SJCRH30 (cell line): ENCODE measurements at places on chromosomes 2 and 18. TPM values are rescaled to one million over a fixed set of nuclear protein-coding genes. Genes with fewer than 3 reads are reported as not detected.

The UPP2 gene
- total RNA-seq = not detected in 2 replicates

The IL1R2 gene
- total RNA-seq = not detected in 2 replicates

The TMEM247 gene
- total RNA-seq = not detected in 2 replicates

The KCNE4 gene
- 0.02 TPM in 1 of 2 replicates, not detected in the other for total RNA-seq

The ACADL gene
- 1.2 and 1.6 TPM in 2 replicates for total RNA-seq

The NFU1 gene
- 58.7 and 70.5 TPM in 2 replicates for total RNA-seq

The REG1B gene
- total RNA-seq = not detected in 2 replicates

The CCDC141 gene
- total RNA-seq = 5.3 and 5.5 TPM in 2 replicates

The MEP1B gene
- not detected in 2 replicates for total RNA-seq

The SERPINB11 gene
- not detected in 2 replicates for total RNA-seq

The BOLL gene
- total RNA-seq = 0.38 and 0.51 TPM in 2 replicates

The HTR2B gene
- total RNA-seq = 0.15 and 0.32 TPM in 2 replicates

The GPR39 gene
- total RNA-seq = 0.16 TPM in 1 of 2 replicates, not detected in the other

The UGT1A9 gene
- not detected in 2 replicates for total RNA-seq

The TRAK2 gene
- total RNA-seq = 14.8 and 15.3 TPM in 2 replicates

The TMEFF2 gene
- total RNA-seq = 5.0 and 7.0 TPM in 2 replicates

- H3K4me3 ChIP-seq = no peak overlapping the region
- peaks cover 6% of the 10 kb centered on the region; the same call in 1 of the 2 replicates for H3K4me1 ChIP-seq
- no peaks in the 10 kb centered on the region for H3K27me3 ChIP-seq
These were observed 46.0 kb downstream of the ZNF516 start for GRCh38 chr18:76449111-76449453.

DNA sequence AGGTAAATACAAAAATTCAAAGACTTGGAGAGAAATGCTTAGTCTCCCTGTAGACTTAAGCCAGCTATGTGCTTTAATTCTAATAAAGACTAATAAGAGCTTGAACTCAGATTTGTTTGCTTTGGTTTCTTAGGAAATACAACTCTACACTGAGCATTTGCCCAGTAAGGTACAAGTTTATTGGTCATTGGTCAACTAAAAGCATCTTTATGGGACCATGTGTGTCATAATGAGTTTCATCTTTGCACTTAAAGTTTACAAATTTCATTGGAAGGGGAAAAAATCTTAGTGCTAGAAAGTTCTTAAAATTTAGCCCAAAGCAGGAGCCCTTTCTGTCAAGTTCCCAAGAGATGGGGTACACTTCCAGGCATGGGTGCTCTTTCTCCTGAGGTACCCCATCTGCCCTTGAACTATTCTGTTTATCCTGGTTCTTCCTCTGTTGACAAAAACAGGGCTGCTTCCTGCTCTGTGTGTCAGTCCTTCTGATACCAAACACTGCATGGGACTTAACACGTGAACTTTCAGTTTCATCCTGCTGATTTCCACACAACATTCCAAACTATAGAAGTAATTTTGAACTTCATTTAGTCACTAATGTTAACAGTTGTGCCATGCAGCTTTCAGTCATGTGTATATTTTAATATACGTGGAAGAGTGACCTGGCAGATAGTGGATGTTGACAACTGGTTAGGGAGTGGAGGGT lies 200.2 kb downstream of the TPGS2 start:
- H3K4me3 ChIP-seq = no peak overlapping the region
- DNase-seq = no peak
- H3K4me1 ChIP-seq = no peaks in the 10 kb centered on the region
- H3K27ac ChIP-seq = no peak overlapping the region
- H3K27me3 ChIP-seq = no peaks in the 10 kb centered on the region

DNA sequence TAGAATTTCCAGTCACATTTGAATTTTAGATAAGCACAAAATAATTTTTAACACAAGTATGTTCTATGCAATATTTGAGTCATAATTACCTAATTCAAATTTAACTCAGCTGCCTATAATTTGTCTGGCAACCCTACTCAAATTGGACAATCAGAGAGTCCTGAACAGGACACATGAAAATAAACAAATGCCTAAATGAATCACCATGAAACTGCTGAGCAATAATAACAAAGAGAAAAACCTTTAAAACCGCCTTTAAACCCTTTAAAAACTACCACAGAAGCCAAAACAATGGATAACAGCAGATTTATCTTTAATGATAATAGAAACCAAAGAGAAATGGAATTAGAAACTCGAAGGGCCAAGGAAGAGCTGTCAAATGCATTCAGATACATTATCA lies 39.5 kb downstream of the ARL4C start:
- 0 out of 2 replicates have a peak, but pooled peaks cover 3% of the 10 kb centered on the region for H3K27me3 ChIP-seq
- no peak for DNase-seq
- H3K36me3 ChIP-seq = no peaks in the 10 kb centered on the region
- no peak overlapping the region for H3K4me3 ChIP-seq
- no peaks in the 10 kb centered on the region for H3K4me1 ChIP-seq

- H3K27me3 ChIP-seq = no peaks in the 10 kb centered on the region
- no peak for DNase-seq
- H3K4me3 ChIP-seq = no peak overlapping the region
- H3K36me3 ChIP-seq = peaks cover 2% of the 10 kb centered on the region; the same call in 1 of the 2 replicates
- no peak overlapping the region for H3K27ac ChIP-seq
These were observed 2.9 kb downstream of the CHRND start for GRCh38 chr2:232528746-232529460.

DNA sequence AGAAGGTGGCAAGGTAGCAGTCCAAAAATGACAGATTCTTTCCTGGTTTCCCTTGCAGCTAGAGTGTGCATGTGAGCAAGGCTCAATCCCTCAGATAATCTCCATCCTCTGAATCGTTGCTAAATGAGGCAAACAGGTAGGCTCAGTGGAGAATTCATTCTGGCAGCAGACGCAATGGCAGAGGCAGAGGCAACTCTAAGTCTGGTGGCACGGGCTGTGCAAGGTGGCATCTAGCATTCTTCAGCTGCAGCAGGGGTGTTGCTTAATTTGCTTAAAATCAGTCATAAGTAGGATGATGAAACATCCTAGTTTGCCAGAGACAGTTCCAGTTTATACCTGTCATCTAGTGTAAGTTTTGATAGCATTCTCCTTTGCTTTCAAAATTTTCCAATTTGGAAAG lies 391.1 kb upstream of the MEX3C start:
- no peak overlapping the region for H3K27ac ChIP-seq
- DNase-seq = no peak
- H3K4me1 ChIP-seq = peaks cover 20% of the 10 kb centered on the region
- no peaks in the 10 kb centered on the region for H3K27me3 ChIP-seq

- no peak overlapping the region for H3K27ac ChIP-seq
- no peaks in the 10 kb centered on the region for H3K27me3 ChIP-seq
- no peak overlapping the region for H3K4me3 ChIP-seq
- H3K4me1 ChIP-seq = no peaks in the 10 kb centered on the region
- no peaks in the 10 kb centered on the region; the same call in 1 of the 2 replicates for H3K36me3 ChIP-seq
- DNase-seq = no peak
These were observed 206.1 kb downstream of the TWIST2 start for GRCh38 chr2:239053801-239054503.

GRCh38 chr2:75828826-75829225 lies 118.1 kb upstream of the GCFC2 start:
- no peak overlapping the region for H3K4me3 ChIP-seq
- no peaks in the 10 kb centered on the region for H3K4me1 ChIP-seq
- peaks cover 3% of the 10 kb centered on the region; the same call in 1 of the 2 replicates for H3K27me3 ChIP-seq
- H3K27ac ChIP-seq = no peak overlapping the region

GRCh38 chr2:40127146-40127545 lies 324.7 kb downstream of the SLC8A1 start:
- no peaks in the 10 kb centered on the region for H3K27me3 ChIP-seq
- DNase-seq = no peak
- H3K4me1 ChIP-seq = peaks cover 21% of the 10 kb centered on the region

DNA sequence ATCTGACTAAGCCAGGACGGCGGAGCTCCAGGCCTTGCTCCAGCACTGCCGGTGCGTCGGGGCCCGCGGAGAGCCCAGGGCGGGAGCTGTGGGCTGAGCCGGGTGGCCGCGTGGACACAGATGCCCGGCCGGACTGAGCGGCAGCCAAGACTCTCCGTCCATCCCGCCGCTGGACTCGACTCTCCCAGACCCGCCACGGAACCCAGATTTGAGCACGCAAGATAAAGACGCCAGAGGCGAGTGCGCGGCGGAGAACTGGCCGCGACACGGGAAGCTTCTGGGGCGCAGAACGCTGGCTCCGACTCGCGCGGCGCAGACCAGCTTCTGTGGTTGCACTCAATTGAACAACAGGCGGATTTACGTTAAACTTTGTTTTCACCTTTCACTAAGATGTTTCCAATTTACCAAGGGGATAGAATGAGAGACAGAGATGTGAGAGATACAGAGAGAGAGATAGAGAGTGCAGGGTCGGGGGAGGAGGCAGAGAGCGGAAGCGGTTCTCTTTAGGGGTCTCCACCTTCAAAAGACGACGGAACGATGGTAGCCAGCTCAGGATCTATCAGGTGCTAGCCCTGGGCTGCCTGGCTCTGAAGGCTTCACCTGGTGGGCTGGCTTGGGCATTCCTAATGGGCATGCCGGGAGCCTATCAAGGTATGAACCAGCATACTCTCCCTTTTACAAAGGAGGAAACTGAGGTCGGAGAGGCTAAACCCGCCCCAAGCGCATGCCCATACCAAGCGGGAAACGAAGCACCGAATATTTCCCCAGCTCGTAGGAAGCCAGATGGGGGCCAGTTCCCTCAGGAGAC lies 10.4 kb upstream of the EN1 start:
- H3K27me3 ChIP-seq = peaks cover 4% of the 10 kb centered on the region; the same call in 1 of the 2 replicates
- no peak for DNase-seq
- no peaks in the 10 kb centered on the region for H3K36me3 ChIP-seq
- H3K4me3 ChIP-seq = no peak overlapping the region

- H3K27ac ChIP-seq = no peak overlapping the region
- H3K4me1 ChIP-seq = no peaks in the 10 kb centered on the region; the same call in 1 of the 2 replicates
- H3K4me3 ChIP-seq = no peak overlapping the region
- peaks cover 6% of the 10 kb centered on the region; the same call in 1 of the 2 replicates for H3K27me3 ChIP-seq
- no peaks in the 10 kb centered on the region for H3K36me3 ChIP-seq
- no peak for DNase-seq
These were observed 130.6 kb downstream of the RAD51AP2 start for GRCh38 chr2:17387591-17387990.

DNA sequence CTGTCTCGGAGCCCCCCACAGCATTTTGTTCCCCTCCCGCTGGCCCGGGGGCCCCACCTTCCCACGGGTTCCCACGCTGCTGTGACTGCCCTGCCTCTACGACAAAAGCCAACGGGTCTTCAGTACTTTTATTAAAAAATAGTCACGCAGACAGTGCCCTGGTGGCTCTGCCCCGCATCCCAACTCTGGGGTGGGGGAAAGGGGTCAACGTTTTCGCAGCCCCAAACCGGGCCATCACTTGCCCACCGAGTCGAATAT lies 1.0 kb downstream of the UCN start:
- H3K36me3 ChIP-seq = peaks cover 4% of the 10 kb centered on the region; the same call in 1 of the 2 replicates
- no peaks in the 10 kb centered on the region; the same call in 1 of the 2 replicates for H3K4me1 ChIP-seq
- H3K4me3 ChIP-seq = no peak overlapping the region
- no peak for DNase-seq
- no peaks in the 10 kb centered on the region for H3K27me3 ChIP-seq
- H3K27ac ChIP-seq = no peak overlapping the region

GRCh38 chr2:223050188-223050587 lies 1.8 kb upstream of the KCNE4 start:
- no peak overlapping the region for H3K27ac ChIP-seq
- peaks cover under 1% of the 10 kb centered on the region; the same call in 1 of the 2 replicates for H3K27me3 ChIP-seq
- no peaks in the 10 kb centered on the region for H3K4me1 ChIP-seq
- no peak overlapping the region for H3K4me3 ChIP-seq
- no peaks in the 10 kb centered on the region for H3K36me3 ChIP-seq

- peaks cover 8% of the 10 kb centered on the region for H3K4me1 ChIP-seq
- H3K27ac ChIP-seq = no peak overlapping the region
- H3K27me3 ChIP-seq = no peaks in the 10 kb centered on the region
- H3K36me3 ChIP-seq = no peaks in the 10 kb centered on the region
- DNase-seq = no peak
These were observed 540.6 kb upstream of the GCFC2 start for GRCh38 chr2:76251342-76251741.

DNA sequence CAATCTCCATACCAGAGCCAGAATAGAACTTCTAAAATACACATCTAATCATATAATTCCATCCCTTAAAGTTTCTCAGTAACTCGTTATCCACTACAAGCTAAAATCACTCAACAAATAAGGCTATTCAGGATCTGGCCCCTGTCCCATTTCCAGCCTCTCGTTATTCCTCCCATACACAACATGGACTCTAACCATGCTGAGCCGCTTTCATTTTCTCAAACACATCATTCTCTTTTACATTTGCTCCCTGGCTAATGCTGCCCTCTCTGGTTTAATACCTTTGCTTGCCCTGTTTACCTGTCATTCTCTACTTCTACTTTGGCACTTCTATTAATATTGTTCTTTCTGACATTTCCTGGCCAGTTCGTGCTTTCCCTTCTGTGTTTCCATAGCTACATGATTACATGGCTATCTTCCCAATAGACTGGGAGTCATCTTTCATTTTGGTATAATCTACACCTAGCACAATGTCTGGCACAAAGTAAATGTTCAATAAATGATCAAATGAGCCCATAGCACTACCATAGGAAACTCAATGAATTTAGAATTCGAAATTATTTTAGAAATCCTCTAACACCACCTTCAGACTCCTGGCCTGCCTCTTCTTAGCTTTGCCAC lies 163.6 kb upstream of the VRK2 start:
- H3K4me3 ChIP-seq = no peak overlapping the region
- DNase-seq = no peak
- no peaks in the 10 kb centered on the region; the same call in 1 of the 2 replicates for H3K4me1 ChIP-seq
- H3K36me3 ChIP-seq = no peaks in the 10 kb centered on the region
- no peak overlapping the region for H3K27ac ChIP-seq

- no peaks in the 10 kb centered on the region for H3K36me3 ChIP-seq
- H3K27me3 ChIP-seq = no peaks in the 10 kb centered on the region
- H3K4me1 ChIP-seq = peaks cover 38% of the 10 kb centered on the region
- H3K4me3 ChIP-seq = no peak overlapping the region
- H3K27ac ChIP-seq = no peak overlapping the region
These were observed 513.1 kb downstream of the PARD3B start for GRCh38 chr2:205058409-205058808.

GRCh38 chr2:178111743-178112142 lies 494 bp upstream of the RBM45 start:
- H3K36me3 ChIP-seq = no peaks in the 10 kb centered on the region
- no peak overlapping the region for H3K27ac ChIP-seq
- peak overlapping the region; percentile 76 for H3K4me3 ChIP-seq

DNA sequence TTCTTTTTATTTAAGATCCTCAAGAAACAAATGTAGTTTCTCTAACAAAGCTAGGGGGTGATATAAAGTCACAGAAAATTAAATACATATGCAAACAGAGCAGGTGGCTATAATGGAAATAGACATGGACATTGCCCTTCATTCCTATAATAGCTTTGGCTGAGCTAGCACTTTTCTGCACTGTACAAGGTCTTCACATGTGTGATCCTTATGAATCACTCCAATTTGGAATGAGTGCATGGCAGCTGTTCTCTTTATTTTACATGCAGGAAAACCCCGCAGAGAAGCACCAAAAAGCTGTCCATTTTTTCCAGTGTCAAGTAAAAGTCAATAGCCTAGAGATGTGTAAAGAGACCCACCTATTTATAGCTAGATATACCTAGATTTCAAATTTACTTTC lies 747.4 kb upstream of the SLC8A1 start:
- no peaks in the 10 kb centered on the region for H3K36me3 ChIP-seq
- DNase-seq = no peak
- H3K27ac ChIP-seq = no peak overlapping the region
- H3K4me3 ChIP-seq = no peak overlapping the region
